ENCODE measurements at places on chromosomes 4 and X.

DNA sequence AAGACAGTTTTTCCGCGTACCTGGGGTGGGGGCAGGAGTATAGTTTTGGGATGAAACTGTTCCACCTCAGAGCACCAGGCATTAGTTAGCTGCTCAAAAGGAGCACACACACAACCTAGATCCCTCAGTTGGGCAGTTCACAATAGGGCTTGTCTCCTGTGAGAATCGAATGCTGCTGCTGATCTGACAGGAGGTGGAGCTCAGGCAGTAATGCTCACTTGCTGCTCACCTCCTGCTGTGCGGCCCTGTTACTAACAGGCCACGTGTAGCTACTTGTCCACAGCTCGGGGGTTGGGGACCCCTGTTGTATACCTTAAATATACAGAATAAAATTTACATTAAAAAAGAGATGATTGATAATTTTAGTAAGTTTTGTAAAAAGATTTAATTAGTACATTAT lies 191.5 kb downstream of the SLC7A11 start:
- no peaks in the 10 kb centered on the region for H3K36me3 ChIP-seq
- DNase-seq: no peak
- H3K27ac ChIP-seq: no peak overlapping the region
- H3K4me3 ChIP-seq: no peak overlapping the region
- H3K4me1 ChIP-seq: peaks cover 9% of the 10 kb centered on the region
- H3K27me3 ChIP-seq: no peaks in the 10 kb centered on the region

- H3K27me3 ChIP-seq: peaks cover 2% of the 10 kb centered on the region
- no peak overlapping the region for H3K27ac ChIP-seq
- H3K4me3 ChIP-seq: no peak overlapping the region
- no peak for DNase-seq
- no peaks in the 10 kb centered on the region for H3K36me3 ChIP-seq
- H3K4me1 ChIP-seq: no peaks in the 10 kb centered on the region
These were observed 24.4 kb upstream of the GBA3 start for GRCh38 chr4:22668301-22668700.

GRCh38 chr4:127776620-127777019 lies 5.5 kb upstream of the HSPA4L start:
- no peak overlapping the region for H3K4me3 ChIP-seq
- DNase-seq: no peak
- no peak overlapping the region for H3K27ac ChIP-seq
- H3K4me1 ChIP-seq: peaks cover 20% of the 10 kb centered on the region
- no peaks in the 10 kb centered on the region for H3K36me3 ChIP-seq
- peaks cover 6% of the 10 kb centered on the region for H3K27me3 ChIP-seq

GRCh38 chrX:40166582-40166981 lies 68.8 kb upstream of the BCOR start:
- peak overlapping the region; percentile 6 for H3K4me3 ChIP-seq
- peak overlapping the region; percentile 16 for H3K27ac ChIP-seq
- H3K4me1 ChIP-seq: peaks cover 17% of the 10 kb centered on the region
- peaks cover 39% of the 10 kb centered on the region for H3K27me3 ChIP-seq
- no peak for DNase-seq

GRCh38 chr4:40419231-40419912 lies 84.2 kb downstream of the CHRNA9 start:
- peaks cover 21% of the 10 kb centered on the region for H3K4me1 ChIP-seq
- no peaks in the 10 kb centered on the region for H3K27me3 ChIP-seq
- peak overlapping the region; percentile 93 for H3K27ac ChIP-seq
- H3K4me3 ChIP-seq: no peak overlapping the region
- peaks cover 37% of the 10 kb centered on the region for H3K36me3 ChIP-seq

- H3K27ac ChIP-seq: no peak overlapping the region
- H3K36me3 ChIP-seq: no peaks in the 10 kb centered on the region
- H3K4me1 ChIP-seq: no peaks in the 10 kb centered on the region
- no peak overlapping the region for H3K4me3 ChIP-seq
- peaks cover 21% of the 10 kb centered on the region for H3K27me3 ChIP-seq
These were observed 6.1 kb downstream of the ARSJ start for GRCh38 chr4:113973345-113973744.

DNA sequence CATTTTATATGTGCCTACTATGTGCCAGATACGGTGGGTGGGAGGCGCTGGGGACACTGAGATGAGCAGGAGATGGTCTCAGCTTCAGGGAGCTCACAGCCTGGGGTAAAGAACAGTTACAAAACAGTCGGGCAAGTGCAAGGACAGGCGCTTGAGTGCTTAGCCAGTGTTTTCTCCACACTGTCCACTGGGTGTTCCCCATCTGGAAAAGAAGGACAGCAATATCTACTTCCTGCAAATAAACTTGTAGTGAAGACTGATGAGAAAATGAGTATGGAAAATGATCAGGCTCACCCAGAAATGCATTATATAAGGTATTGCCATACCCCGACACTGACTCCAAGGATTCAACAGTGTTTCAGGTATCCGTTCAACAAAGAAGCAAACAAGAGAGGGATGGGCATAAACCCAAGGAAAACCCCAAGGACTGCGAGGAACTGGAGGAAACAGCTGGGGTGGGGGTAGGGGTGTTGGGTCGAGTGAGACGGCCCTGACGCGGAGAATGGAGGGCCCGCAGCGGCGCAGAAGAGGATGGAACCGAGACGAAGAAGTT lies 835 bp downstream of the TMEM185A start:
- peak overlapping the region; percentile 88 for H3K27ac ChIP-seq
- peak overlapping the region; percentile 92 for H3K4me3 ChIP-seq
- H3K36me3 ChIP-seq: no peaks in the 10 kb centered on the region
- H3K4me1 ChIP-seq: peaks cover 35% of the 10 kb centered on the region

- H3K4me1 ChIP-seq: no peaks in the 10 kb centered on the region
- no peak overlapping the region for H3K4me3 ChIP-seq
- no peak overlapping the region for H3K27ac ChIP-seq
- no peaks in the 10 kb centered on the region for H3K27me3 ChIP-seq
These were observed 18.3 kb downstream of the NLGN3 start for GRCh38 chrX:71162981-71163380.

- no peak overlapping the region for H3K4me3 ChIP-seq
- H3K27ac ChIP-seq: no peak overlapping the region
- H3K36me3 ChIP-seq: no peaks in the 10 kb centered on the region
These were observed 16.3 kb upstream of the DHRSX start for GRCh38 chrX:2517055-2517454.

DNA sequence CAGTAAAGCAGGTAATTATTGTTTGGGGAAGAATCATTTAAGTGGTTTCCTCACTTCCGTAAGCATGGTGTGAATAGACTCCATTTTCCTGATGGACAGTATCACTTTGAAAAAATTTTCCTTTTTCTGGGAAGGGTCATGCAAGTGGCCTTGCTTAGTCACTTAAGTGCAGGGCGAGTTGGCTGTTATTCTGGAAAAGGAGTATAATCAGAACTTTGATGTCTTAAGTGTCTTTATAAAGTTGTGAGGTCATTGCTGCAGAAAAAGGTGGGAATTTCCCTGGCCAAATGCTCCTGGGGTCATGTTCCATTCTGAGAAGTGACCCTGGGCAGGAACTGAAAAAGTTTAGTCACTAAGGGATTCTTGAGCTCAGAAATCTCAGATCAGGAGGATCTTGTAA lies 146.1 kb upstream of the OTUD4 start:
- H3K4me1 ChIP-seq: no peaks in the 10 kb centered on the region
- H3K36me3 ChIP-seq: no peaks in the 10 kb centered on the region
- no peak for DNase-seq
- H3K27me3 ChIP-seq: no peaks in the 10 kb centered on the region
- H3K4me3 ChIP-seq: no peak overlapping the region
- H3K27ac ChIP-seq: no peak overlapping the region

GRCh38 chr4:168787801-168788595 lies 222.1 kb downstream of the CBR4 start:
- DNase-seq: no peak
- no peak overlapping the region for H3K27ac ChIP-seq
- H3K4me3 ChIP-seq: no peak overlapping the region
- H3K36me3 ChIP-seq: peaks cover 4% of the 10 kb centered on the region
- no peaks in the 10 kb centered on the region for H3K27me3 ChIP-seq

- H3K36me3 ChIP-seq: peaks cover 1% of the 10 kb centered on the region
- no peak overlapping the region for H3K4me3 ChIP-seq
- H3K27me3 ChIP-seq: no peaks in the 10 kb centered on the region
- DNase-seq: no peak
- H3K4me1 ChIP-seq: no peaks in the 10 kb centered on the region
- no peak overlapping the region for H3K27ac ChIP-seq
These were observed 68.9 kb downstream of the ACOX3 start for GRCh38 chr4:8371596-8371995.

DNA sequence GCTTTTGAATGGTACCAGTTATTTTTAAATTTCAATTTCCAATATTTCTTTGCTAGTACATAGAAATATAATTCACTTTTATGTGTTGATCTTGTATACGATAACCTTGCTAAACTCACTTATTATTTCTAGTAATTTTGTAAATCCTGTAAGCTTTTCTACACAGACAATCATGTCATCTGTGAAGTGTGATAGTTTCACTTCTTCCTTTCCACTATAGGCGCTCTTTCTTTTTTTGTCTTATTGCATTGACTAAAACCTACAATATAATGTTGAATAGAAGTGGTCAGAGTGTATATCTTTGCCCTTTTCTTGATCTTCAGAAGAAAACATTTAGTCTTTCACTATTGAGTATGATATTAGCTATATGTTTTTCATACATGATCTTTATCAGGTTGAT lies 76.6 kb downstream of the ZNF182 start:
- DNase-seq: no peak
- no peaks in the 10 kb centered on the region for H3K27me3 ChIP-seq
- no peaks in the 10 kb centered on the region for H3K4me1 ChIP-seq

DNA sequence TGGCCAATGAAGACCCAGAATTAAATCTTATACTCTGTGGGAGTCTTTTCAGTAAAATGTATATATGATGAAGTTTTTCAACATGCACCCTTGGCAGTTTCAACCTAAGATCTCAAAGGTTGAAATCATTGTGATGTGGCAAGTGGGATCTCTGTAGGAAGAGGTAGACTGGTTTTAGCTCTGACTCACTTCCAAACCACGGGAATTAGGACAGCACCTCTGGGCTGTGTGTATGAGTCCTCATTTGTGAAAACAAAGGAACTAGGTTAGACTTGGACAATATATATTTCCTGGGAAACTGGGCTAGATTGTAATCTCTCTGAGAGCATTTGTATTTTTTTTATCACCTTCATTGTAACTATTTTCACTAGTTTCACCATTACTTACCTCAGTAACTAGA lies 333.0 kb downstream of the ADGRL3 start:
- peaks cover 3% of the 10 kb centered on the region for H3K36me3 ChIP-seq
- H3K4me1 ChIP-seq: peaks cover 20% of the 10 kb centered on the region
- no peaks in the 10 kb centered on the region for H3K27me3 ChIP-seq
- H3K4me3 ChIP-seq: no peak overlapping the region
- DNase-seq: no peak

GRCh38 chr4:94728056-94728766 lies 29.5 kb upstream of the BMPR1B start:
- no peak for DNase-seq
- no peaks in the 10 kb centered on the region for H3K36me3 ChIP-seq
- peaks cover 52% of the 10 kb centered on the region for H3K4me1 ChIP-seq
- H3K27me3 ChIP-seq: no peaks in the 10 kb centered on the region
- no peak overlapping the region for H3K4me3 ChIP-seq

DNA sequence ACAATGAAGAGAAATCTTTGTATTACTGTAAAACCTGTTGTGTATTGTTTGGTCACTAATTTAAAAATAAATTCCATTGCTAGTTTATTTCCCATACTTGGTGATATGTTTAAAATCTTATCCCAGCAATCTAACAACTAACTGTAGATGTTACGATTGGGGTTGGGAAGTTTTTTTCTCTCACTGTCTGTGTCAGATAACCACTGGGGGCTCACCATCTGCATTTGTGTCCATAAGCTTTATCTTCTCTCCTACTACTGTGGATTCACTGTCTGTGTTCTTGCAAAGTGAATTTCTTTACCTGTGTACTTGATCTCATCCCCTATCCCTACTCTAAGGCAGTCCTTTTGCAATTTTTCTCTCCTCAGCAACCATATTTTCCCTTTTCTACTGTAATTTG lies 81.3 kb downstream of the STIM2 start:
- H3K27me3 ChIP-seq: peaks cover 3% of the 10 kb centered on the region
- peaks cover 6% of the 10 kb centered on the region for H3K4me1 ChIP-seq
- H3K27ac ChIP-seq: no peak overlapping the region
- H3K36me3 ChIP-seq: no peaks in the 10 kb centered on the region
- H3K4me3 ChIP-seq: no peak overlapping the region

GRCh38 chrX:115029440-115029839 lies 12.0 kb upstream of the IL13RA2 start:
- H3K27me3 ChIP-seq: no peaks in the 10 kb centered on the region
- DNase-seq: no peak
- H3K27ac ChIP-seq: no peak overlapping the region
- no peak overlapping the region for H3K4me3 ChIP-seq
- no peaks in the 10 kb centered on the region for H3K4me1 ChIP-seq
- H3K36me3 ChIP-seq: no peaks in the 10 kb centered on the region

DNA sequence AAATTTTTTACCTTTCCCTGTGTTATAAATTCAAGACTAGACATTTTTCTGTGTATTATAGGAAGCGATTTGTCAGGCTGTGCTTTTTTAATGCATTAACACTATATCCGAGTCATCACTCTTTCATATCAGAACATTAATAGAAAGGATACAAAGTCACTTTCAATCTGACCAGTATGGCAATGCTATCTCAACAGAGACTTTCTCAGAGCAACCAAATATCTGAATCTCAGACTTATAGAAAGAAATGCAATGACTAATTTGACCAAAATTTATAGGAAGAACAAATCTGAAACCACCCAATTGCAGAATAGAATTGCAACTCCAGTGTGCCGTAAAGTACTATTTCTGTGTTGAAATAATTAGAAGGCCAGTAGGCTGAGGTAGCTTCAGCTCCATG lies 473 bp upstream of the TKTL2 start:
- no peaks in the 10 kb centered on the region for H3K4me1 ChIP-seq
- H3K36me3 ChIP-seq: no peaks in the 10 kb centered on the region
- H3K27ac ChIP-seq: no peak overlapping the region
- no peak overlapping the region for H3K4me3 ChIP-seq
- no peaks in the 10 kb centered on the region for H3K27me3 ChIP-seq

GRCh38 chr4:92658318-92658717 lies 354.6 kb downstream of the GRID2 start:
- no peaks in the 10 kb centered on the region for H3K27me3 ChIP-seq
- no peaks in the 10 kb centered on the region for H3K4me1 ChIP-seq
- no peak overlapping the region for H3K27ac ChIP-seq
- DNase-seq: no peak
- H3K36me3 ChIP-seq: no peaks in the 10 kb centered on the region
- no peak overlapping the region for H3K4me3 ChIP-seq
